ENCODE measurements at places on chromosomes 7 and 10. TPM values are rescaled to one million over a fixed set of nuclear protein-coding genes. Genes with fewer than 3 reads are reported as not detected.

- no peak for DNase-seq
Observed at GRCh38 chr7:34061149-34061548, 155.8 kb downstream of the BMPER start.

GRCh38 chr10:49131507-49132361 lies 2.1 kb downstream of the FAM170B start:
- DNase-seq: no peak

DNA sequence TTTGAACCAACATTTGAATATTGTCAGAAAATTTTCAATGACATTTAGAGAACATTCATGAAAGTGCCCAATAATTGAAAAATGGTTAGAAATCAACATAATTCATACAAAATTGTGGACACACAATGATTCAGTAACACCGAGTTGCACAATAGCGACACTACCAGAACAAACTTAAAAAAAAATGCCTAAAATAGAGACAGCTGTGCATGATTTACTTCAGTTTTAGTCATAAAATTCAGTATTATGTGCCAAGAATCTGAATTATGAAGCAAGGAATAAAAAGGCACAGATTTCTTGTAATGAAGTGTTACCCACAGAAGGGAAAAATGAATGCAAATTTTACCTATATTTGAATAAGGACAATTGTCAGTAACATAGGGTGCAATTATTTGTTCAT lies 396.0 kb downstream of the SEMA3D start:
- DNase-seq: no peak

DNA sequence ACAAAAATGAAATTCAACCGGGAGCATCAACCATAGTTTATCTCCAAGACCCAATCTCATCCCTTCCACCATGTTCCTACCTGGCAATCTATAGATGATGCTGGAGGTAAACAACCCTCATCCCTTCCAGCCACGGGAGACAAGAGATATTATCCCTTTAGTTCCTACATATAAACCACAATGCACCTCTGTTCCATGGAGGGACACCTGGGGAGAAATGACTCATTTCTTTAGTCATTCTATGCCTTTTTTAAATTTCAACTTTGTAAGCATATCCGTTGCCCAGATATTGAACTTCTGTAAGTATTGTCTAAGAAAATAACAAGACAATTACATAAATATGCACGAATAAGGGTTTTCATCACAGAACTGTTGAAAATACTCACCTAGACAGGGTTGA lies 15.5 kb upstream of the SFMBT2 start:
- no peak for DNase-seq

The CALML5 gene
- not detected for total RNA-seq

The TDRD1 gene
- total RNA-seq: 0.05 TPM

The ZNF655 gene
- total RNA-seq: 86.0 TPM

GRCh38 chr7:139561-140243 lies 52.7 kb upstream of the FAM20C start:
- DNase-seq: no peak

The CAV2 gene
- total RNA-seq: 0.26 TPM

DNA sequence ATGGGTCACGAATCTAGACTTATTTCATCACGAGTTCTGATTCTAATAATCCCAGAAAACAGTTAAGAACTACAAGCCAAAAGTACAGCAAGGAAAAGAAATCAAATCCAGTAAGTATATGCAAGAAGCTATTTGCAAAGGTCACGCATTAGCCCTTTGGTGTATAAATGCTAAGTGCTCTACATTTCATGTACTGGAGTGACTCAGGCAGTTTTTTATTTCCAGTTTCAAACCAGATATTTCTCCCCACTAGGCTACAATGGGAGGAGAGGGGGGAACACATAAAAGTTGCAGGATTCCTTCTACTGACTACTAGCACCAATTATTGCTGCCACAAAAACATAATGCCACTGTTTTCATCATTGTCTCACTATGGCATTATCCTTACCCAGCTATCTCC lies 148.0 kb downstream of the NRCAM start:
- no peak for DNase-seq

The DOCK4 gene
- total RNA-seq: 0.64 TPM

GRCh38 chr10:77742172-77742571 lies 104.6 kb upstream of the KCNMA1 start:
- no peak for DNase-seq

DNA sequence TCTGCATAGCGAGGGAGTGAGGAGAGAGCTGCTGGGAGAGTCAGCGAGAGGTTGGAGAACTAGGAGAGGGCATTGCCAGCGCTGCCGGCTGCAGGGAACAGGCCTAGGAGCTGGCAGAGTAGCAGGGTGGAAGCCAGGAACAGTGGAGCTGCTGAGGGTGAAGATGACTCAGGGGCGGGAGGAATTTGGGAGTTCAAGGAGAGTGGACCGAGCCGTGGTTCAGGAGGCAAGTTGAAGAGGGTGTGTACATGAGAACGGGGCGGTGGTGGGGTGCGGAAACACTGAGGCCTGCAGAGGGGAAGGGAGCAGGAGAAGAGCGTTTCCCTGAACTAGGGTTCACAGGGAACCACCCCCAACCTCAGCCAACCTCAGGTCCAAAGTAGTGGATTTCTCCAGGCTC lies 31.5 kb downstream of the HIF1AN start:
- DNase-seq: no peak

The SUGCT gene
- total RNA-seq: 0.61 TPM
